Brain pericyte (primary cell): ENCODE measurements at places on chromosomes 5 and 9.

- DNase-seq: no peak
Measured at GRCh38 chr9:84340535-84340934, at the start of gene SLC28A3. Gene SLC28A3, minus strand, starts transcription at chr9:84340758. Its CDS starts 125 bp downstream, at chr9:84340633.

DNA sequence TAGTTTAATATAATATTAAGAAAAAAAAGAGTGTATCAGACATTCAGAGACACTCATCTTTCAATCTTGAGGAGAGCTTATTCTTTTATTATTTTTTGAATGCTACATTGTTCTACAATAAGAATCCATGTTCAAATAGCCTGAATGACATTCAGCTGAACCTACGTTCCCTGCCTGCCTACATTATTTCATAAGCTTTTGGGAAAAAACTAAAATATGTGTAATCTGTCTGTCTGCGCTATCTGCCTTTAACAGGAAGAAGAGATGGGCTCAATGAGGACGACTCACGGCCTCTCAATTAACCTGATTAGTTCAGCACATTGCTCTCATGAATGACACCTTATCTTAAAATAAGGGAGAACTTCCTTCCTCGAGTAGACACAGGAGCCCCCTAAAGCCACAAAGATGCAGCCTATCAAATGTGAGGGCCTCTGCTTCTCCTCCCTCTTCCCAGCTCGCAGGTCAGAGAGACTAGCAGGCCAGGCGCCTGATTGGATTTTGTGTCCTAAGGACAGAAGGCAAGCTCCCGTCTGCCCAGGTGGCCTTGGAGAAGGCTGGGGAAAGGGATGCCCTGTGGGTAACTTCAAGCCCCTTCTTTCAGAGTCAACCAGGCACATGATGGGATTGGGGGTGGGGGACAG, 37.8 kb downstream of the EBF1 start:
- no peak for DNase-seq

GRCh38 chr5:136006761-136007251, 22.0 kb upstream of the TGFBI start:
- no peak for DNase-seq

DNA sequence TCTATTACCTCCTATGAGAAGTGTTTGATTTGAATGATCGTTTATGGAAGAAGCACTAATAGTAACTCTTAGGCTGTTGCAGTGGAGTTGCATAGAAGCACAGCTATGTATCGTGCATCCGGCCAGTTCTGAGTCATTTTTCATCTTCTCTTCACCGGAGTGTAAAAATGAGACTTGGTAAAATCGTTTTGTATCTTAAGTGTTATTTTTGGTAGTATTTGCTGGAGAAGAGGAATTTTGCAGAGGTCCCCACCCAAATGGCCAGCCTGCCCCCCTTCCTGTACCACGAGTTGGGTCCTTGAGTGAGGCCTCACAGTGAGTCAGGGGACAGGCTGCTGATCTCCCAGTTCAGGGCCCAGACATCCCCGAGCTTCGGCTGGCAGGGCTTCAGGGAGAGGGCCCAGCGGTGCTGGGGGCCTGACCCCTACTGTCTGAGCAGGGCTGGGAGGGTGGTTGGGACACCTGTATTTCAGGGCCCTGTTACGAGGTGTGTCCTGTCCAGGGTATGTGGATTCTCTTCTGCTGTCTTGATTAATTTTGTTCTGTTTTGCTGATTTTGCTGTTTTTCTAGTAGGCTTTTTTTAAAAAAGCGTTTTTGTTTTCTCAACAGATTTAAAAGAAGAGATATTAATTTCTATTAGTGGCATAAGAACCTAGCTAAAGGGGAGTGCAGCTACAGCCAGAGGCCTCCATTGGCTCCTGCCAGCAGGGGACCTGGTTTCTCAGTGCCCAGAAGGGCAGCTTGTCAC, 210.8 kb downstream of the TRIO start:
- DNase-seq: no peak
